Neuronal stem cell (in vitro differentiated cells): ENCODE measurements at places on chromosomes 2 and 18.

GRCh38 chr2:211798868-211799267 is 739.7 kb downstream of the ERBB4 start:
- DNase-seq: no peak

DNA sequence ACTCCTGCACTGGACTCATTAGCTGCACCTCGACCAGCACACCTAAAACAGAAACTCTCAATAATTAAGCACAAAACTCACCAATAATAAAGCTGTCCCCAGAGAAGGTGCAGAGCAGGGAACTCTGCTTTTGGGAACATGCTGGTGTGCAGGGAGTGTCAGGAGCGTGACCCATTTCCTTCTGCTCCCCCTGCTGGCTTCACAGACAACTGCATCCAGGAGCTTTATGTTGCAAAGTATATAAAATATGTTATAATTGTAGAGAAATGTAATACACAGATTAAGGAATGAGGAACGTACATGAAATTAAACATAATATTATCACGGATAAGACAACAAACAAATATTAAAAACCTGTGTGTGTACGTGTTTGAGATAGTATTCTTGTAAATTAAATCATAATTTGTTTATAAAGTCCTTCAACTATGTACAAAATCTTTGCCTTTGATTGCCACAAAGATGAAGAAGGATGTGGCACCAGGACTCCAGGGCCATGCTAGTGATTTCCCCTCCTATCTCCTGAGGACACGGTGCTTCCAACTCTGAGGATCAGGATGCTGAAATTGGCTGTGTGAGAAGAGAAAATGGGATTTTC is 68.6 kb upstream of the MAL start:
- peak; percentile 17 for DNase-seq

DNA sequence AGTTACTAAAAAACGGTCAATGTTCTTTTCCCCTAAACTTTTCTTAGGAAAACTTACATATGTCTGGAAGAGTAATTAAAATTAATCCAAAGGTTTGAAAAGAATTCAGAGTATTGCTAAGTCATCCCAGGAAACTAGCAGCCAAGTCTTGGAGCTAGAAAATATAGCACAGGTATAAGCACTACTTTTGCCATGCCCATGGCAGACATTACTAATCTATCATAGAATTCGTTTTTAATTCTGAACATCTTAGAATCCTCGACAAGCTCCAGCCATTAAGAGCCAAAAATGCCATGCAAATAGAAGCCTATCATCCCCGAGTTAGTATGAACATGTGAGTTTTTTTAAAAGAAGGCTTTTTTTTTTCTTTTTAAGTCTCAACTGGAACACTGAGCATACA is 395.0 kb downstream of the ZEB2 start:
- no peak for DNase-seq

- no peak for DNase-seq
Observed at GRCh38 chr2:241125626-241126025, 23.5 kb upstream of the MTERF4 start.

- DNase-seq: no peak
Observed at GRCh38 chr2:43191947-43192516, 34.4 kb downstream of the ZFP36L2 start.

GRCh38 chr2:238973038-238973739 is 125.3 kb downstream of the TWIST2 start:
- DNase-seq: no peak

DNA sequence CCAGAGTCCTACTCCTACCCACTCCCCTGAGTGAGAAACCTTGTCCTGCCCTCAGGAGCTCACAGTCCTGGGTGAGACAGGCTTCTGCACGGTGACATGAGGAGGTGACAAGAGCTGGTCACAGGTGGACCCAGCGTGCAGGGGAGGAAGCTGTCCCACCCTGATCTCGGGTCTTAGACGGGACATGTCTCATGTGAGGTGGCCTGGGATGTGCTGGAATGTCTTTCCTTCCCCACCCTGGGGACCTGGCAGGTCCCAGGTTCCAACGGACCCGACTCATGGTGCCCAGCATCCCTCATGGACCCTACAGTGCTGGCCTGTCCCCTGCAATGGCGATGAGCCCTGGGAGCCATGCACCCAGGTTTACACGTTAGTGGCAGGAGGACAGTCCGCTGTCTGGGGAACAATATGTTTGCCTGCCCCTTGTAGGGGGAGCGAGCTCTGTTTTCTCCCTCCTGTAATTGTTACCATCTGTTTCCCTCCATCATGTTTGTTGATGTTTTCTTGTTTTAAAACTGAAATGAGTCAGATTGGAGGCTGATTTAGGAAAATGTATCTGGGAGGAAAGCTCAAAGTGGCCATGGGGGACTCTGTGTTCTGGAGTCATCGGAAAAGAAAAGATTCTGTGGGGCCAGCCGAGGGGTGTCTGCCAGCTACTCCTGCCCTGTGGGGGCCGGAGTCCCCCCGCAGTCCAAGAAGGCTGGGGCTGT is 238.1 kb downstream of the KLHL29 start:
- no peak for DNase-seq

DNA sequence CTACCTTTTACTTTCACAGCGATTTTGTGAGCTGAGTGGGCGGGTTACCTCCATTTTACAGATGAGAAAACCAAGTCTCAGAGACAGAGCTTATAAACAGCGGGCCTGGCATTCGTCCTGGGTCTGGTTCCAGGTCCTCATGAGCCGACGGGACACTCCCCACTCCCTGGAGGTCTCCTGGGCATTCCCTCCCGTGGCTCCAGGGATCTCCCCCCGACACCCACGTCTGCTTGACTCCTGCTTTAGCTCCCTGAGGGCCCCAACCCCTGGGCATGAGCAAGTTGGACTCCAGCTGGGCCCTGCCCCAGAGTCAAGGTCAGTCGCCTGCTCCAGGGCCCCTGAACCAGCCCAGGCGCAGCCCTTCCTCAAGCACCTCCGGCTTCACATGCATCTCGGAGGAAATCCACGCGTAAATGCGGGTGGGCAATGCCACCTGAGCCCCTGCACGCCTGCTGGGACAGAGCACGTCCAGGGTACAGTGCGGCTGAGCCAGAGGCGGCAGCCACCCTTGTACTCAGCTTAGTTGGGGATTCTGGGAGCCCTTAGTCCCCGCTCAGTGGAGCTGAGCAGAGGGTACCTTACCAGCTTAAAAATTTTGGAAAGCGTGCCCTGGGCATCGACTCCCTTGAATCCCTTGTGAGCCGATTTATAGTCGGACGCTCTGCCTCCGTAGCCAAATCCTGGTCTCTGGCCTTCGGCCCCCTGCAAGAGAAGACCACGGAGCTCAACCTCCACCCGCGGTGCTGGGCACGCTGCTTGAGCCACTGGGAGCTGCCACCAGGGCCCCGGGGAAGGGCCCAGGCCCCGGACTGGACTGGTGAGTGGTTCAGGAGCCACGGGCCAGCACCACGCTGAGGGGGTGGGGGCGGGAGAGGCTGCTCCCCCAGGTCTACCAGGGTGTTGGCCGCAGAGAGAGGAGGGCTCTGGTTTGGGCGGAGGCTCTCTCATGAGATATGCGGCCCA is 148.1 kb downstream of the MBP start:
- DNase-seq: no peak

DNA sequence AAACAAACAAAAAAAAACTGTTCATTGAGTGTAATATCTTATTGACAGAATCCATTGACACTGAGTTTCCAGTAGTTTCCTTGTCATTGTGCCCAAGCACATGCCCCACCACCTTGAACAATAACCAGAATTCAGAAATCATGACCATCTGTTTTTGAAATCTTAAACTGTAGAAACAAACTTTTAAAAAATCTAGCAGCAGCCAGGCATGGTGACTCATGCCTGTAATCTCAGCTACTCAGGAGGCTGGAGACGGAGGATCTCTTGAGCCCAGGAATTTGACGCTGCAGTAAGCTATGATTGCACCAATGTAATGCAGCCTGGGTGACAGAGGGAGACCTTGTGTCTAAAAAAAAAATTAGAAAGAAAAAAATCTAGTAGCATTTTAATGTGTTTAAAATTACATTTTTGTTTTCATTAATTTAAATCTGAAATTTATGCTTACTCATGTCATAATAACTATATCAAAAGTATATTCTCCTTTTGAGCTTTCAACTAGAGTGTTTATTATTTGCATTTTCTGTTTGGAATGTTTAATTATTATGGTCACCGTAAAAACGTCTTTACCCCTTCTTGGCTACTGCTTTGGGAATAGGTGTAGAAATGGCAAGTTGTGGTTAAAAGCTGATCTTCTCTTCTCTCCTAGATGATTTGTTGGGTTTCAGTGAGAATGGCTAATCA is 25.2 kb upstream of the STON1 start:
- DNase-seq: no peak

- DNase-seq: no peak
Observed at GRCh38 chr2:134660626-134661402, 58.0 kb downstream of the TMEM163 start.

DNA sequence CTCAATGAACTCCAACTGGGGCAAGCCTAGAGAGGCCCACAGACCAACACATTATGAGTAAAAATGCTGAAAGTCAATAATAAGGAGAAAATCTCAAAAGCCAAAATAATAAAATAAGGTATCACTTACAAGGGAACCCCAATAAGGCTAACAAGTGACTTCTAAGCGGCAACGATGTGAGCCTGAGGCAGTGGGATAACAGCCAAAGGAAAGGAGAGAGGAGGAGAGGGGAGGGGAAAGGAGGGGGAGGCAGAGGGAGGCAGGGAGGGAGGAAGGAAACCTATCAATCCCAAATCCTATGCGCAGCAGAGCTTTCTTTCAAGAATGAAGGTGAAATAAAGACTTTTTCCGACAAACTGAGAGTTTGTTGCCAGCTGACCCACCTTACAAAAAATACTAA is 6.0 kb upstream of the NFATC1 start:
- no peak for DNase-seq

DNA sequence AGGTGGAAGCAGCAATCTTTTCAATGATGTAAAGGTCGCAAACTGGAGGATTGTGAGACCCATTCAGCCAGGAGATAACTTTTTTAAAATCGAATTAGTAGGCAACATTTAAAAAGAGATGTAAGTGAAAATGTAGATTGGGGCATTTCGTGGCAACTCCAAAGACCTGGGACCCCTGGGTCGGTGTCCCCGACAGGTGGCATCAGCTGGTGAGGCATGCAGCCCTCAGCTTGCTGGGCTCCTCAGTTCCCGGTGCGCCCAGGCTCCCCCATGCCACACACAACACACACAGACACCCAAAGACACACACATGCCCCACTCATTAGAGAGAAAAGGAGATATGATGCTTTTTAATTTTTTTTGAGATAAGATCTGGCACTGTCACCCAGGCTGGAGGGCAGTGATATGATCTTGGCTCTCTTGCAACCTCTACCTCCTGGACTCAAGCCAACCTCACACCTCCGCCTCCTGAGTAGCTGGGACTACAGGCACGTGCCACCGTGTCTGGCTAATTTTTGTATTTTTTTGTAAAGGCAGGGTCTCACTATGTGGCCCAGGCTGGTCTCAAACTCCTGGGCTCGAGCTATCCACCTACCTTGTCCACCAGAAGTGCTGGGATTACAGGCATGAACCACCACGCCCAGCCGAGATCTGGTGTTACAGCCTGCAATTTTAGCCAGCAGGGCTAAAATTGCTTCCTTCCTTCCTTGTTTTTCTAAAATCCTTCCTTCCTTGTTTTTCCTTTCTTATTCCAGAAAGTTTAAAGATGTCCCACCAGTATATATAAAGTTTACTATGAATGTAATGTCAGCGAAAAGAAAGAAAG is 122.6 kb upstream of the EPAS1 start:
- no peak for DNase-seq

DNA sequence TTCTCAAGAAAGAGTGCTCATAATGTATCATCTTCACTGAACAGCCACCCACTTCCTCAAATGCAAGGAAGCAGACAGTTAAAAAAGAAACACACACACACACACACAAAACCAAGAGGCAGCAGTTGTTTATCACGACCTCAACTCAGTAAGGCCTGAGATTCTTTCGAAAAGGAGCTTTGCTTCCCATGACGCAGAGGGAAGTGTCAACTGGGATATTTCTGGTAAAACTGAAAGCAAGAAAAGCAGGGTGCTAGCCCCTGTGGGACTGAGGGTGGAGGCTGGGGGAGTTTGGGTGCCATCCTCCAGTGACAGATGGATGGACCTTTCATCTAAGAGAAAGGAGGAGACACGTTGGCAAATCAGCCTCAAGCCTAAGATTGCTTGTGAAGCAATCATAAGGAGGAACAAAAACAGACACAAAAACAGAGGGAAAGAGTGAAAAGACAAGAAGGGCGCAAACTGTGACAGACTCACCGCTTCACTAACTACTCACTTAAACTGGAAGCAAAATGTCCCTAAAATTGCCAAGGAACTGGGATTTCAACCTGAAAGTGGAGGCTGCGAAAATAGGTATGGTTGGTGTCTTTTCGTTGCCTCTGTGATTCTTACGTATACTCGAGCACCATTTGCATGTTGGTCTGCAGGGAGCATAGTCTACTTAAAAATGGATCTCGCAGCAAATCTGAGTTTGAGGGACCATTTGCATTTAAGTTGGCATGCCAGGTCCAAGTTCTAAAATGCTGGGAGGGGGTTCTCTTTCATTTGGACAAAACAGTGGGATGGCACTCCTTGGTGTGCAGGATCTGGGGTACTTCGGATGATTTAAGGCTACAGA is at the start of gene ARHGAP25:
TSS of gene ARHGAP25 (plus strand) at position 124 of the 838 bp plus-strand sequence. CDS start at position 513, 389 bp downstream.
- DNase-seq: no peak

DNA sequence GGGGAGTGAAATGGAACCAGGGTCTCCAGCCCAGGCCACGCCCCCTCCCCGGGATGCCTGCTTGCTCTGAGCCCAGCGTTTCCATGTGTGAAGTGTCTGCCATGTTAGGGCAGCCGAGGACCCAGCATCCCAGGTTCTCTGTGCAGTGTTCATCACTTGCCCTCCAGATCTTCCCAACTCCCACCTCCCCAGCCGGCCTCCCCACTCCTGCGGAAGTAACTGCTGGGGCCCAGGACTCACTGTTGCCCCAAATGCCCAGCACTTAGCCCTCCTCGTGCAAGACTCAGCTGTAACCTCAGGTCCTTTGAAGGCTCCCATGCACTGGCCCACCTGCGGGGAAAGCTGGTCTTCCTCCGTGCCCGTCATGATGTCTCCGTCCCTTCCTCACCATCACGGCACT is 9.7 kb upstream of the PXDN start:
- DNase-seq: no peak

- no peak for DNase-seq
Observed at GRCh38 chr2:114031605-114032505, 142.0 kb downstream of the ACTR3 start.

GRCh38 chr2:238527565-238527964 is 100.8 kb downstream of the ASB1 start:
- DNase-seq: no peak

DNA sequence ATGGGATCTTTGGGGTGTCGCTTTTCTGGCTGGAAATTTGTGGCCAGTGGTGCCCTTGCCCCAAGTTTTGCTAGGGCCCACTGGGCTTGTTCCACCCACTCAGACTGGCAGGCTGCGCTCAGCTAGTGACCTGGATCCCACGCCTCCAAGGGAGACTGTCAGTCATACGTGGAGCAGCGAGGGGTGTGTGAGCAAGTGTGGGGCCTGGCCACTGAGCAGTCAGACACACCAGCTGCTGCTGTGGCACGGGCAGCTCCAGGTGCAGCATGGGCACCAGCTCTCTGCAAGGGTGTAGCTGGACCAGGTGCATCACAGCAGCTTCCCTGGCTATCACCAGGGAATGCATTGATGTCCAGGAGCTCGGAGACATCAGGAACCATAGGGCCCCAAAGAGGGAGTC is 327.0 kb downstream of the NR4A2 start:
- DNase-seq: no peak
